ENCODE measurements at places on chromosomes 2 and 18.
A peak's percentile ranks its signal among the peaks of the same experiment; 100 is the strongest.

- no peak for DNase-seq
These were observed 378.4 kb downstream of the LPIN1 start for GRCh38 chr2:12124790-12125189.

DNA sequence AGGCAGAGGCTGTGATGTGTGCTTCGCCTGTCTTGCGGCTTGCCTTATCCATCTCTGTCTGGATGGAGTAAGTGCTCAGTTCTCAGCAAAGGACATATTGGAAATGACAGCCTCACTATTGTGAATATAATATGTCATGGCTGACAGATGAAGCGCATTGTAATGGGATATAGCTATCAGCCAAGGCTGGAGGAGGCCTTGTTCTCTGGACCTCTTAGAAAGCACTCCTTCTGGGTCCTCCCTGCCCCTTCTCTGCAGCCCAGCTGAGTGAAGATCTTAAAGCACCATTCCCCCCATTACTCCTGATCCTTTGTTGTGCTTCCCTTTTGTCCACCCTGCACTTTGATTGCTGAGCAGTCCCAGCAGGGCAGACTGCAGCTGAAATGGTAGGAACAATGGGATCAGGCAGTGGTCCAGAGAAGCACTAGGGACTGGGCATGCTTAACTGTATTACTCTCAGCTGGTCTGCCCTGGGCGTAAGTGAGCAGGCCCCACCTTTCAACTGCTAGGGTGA, 265.3 kb downstream of the SETBP1 start:
- no peak for DNase-seq

- DNase-seq = no peak
These were observed 909 bp downstream of the NFATC1 start for GRCh38 chr18:79396431-79397246.

GRCh38 chr18:49510393-49511115, 23.5 kb upstream of the C18orf32 start:
- no peak for DNase-seq

- no peak for DNase-seq
These were observed 640.2 kb upstream of the SLC39A10 start for GRCh38 chr2:195016841-195017240.

- no peak for DNase-seq
These were observed 32.7 kb downstream of the GLI2 start for GRCh38 chr2:120768112-120769048.

DNA sequence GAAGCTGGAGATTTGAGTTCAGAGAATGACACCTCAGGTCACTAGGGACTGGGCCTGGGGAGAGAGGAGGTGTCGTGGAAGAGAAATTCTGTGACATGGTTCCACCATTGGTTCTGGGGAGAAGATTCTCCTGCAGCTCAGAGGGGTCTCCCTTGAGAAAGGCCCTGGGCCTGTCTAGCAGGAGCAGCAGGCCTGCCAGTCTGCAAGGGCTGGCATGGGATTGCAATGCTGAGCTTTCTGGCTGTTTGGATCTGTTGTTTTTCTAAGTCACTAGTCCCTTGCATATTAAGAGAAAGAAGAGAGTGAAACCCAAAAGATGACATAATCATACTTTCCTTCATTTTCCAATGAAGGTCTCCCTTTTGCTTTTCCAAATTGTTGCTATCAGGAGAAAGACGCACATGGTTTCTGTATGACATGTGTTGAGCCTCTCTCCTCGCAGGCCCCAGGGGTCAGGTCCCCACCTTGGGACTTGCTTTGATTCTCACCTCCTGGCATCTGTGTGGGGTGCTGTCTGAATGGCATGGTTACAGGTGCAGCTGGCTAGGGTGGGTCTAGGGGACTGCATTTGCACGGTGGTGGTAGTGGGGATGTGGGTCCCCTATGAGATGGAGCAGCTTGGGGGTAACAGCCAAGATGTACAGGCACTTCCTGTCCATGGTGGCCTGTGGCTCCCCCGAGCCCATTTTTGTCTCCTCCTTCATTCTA, 117.8 kb downstream of the GLI2 start:
- DNase-seq = no peak

DNA sequence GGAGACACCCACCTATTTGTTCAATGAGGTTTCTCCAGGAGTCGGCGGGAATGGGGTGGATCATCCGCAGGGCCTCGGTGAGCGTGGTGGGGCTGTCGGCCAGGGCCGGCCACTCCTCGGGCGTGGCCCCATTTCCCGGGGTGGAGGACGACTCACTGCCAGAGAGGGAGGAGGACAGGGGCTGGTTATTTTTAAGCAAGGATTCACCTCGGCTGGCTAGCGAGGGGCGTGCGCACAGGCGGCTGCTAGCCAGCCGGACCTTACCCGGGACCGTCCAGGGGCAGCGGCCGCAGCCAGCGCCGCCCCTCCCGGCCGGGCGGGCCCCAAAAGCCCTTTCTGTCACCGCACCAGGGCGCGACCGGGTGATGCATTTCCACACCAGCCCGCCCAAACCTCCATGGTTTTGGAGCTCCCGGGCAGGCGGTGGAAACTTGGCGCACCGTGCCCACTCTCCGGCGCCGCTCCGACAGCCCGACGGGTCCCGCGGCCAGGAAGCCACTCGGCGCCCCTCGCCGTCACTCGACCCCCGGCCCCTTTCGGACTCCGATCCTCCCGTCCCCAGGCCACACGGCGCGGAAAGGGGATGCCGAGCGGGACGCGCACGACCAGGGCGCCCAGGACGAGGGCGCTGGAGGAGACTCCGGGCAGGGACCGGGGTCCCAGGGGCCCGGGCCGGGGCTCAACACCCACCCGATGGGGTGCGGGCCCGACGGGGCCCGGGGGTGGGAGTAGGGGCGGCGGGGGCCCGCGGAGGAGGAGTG, 57.1 kb downstream of the SNORC start:
- DNase-seq = no peak

GRCh38 chr2:4412637-4413187, 709.3 kb downstream of the DCDC2C start:
- no peak for DNase-seq

DNA sequence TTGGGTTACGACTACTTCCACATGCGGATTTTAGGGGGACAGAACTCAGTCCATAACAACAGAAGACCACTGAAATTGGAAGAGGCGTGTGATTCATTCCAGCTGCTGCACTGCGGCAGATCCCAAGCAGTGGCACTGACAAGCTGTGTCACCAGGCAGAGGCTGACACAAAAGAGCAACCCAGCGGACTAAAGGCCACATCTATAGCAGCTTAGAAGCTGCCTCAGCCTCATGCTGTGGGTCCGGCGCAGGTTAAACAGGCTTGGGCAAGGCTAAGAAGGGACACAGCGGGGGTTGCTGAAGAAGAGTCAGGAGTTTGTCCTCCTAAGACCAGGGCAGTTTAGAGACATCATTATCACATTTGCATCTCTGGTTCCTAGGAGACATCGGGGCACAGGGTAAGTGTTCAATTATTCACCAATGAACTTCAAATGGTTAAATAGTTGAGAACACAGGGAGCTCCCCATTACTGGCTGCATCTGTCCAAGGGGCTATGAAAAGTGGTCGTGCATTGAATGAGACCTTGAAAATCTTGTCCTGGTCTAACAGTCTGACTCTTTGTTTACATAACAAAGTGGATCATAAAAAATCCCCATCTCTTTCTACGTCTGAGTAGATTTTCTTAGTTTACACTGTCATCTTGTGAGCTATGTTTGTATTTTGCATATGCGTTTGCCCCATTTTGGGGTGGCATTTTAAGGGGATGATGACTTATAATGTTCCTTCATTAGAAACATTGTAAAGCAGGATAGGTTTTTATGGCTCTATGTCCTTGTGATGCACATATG, 162.3 kb upstream of the TRIB2 start:
- no peak for DNase-seq

- DNase-seq = no peak
These were observed 121.8 kb downstream of the PMAIP1 start for GRCh38 chr18:60021556-60021955.

- DNase-seq = no peak
These were observed 21.7 kb downstream of the BIN1 start for GRCh38 chr2:127085317-127085681.

- no peak for DNase-seq
These were observed 205.7 kb downstream of the CYP26B1 start for GRCh38 chr2:71941726-71942525.

GRCh38 chr18:76350134-76351025, 144.7 kb downstream of the ZNF516 start:
- no peak for DNase-seq

DNA sequence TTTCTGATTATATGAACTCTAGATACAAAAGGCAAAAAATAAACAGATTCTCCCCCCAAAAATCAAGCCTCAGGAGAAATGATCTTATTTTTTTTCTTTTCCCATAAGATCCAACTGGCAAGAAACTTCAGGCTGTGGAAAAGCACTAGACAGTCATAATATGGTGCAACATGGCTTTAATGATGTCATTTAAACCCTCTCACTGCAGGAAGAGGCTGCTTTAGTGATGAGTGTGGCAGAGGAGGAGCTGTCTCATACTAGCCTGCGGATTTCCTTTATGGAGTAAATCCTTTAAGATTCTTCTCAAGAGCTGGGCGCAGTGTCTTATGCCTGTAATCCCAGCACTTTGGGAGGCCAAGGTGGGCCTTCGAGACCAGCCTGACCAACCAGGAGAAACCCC, 83.3 kb upstream of the CD28 start:
- DNase-seq = no peak

DNA sequence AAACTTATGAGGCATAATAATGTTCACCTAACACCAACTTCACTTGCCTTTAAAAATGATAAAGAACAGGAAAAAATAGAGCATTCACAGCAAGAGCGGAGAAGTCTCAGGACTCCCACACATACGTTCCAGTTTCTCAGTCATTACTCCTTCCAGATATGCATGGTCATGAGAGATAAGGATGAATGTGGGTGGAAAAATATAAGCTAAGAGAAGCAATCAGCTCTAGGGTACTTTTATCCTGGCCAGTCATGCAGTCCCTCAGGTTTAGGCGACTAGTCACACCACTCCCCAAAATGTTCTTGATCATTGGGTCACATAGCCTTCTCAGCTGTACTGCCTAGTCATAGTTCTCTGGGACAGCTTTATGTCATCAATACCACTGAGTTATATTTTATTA, 29.2 kb upstream of the CCDC178 start:
- peak; percentile 50 for DNase-seq

- peak; percentile 54 for DNase-seq
These were observed 778 bp downstream of the MFSD2B start for GRCh38 chr2:24010477-24011249.

GRCh38 chr18:77013811-77014521, 118.6 kb downstream of the MBP start:
- no peak for DNase-seq

DNA sequence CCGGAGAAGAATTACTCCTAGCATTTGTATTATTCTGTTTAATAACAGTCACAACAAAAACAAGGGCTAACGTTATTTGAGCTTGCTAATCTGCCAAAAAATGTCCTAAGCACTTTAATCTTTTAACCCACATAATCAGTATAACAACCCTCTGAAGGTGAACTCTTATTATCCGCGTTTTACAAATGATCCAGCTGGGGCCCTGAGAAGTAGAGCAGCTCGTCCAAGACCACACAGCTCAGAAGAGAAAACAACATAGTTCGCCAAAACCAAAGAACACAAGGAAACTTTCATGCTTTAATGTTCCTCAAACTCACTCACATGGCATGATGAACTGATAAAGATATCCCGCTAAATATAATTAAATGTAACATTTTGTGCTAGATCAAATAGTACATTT, 159.7 kb upstream of the ZNF236 start:
- no peak for DNase-seq

DNA sequence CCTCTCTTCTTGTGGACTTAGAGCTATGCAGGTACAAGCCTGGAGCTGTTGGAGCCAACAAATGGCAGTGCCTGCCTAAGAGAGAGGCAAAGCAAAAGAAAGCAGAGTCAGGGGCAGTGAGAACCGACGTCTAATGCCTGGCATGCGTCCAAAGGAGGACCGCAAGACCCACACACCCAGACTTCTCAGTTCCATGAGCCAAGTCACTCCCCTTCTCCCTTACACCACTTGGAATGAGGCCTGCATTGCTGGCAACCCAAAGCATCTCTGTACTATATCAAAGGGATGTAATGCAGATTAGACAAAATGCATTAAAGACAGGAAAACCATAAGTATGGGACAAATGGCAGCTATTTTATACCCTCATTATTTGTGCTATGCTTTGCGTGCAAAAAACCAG, 49.9 kb upstream of the RNU4ATAC start:
- DNase-seq = no peak

DNA sequence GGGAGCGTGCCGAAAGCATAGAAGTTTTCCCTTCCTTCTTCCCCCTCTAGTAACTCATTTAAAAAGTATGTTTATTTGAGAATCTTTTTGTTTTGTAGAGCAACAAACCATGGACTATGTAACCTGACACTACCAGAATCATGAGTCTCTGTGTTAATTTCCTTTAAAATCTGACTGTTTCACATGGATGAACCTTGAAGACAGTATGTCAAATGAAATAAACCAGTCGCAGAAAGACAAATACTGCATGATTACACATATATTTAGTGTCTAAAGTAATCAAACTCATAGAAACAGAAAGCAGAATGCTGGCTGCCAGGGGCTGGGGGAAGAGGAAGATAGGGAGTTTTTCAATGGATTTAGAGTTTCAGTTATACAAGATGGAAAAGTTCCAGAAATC, 32.3 kb downstream of the PTPN2 start:
- DNase-seq = no peak

GRCh38 chr2:168166902-168167510, 80.4 kb downstream of the STK39 start:
- DNase-seq = no peak

DNA sequence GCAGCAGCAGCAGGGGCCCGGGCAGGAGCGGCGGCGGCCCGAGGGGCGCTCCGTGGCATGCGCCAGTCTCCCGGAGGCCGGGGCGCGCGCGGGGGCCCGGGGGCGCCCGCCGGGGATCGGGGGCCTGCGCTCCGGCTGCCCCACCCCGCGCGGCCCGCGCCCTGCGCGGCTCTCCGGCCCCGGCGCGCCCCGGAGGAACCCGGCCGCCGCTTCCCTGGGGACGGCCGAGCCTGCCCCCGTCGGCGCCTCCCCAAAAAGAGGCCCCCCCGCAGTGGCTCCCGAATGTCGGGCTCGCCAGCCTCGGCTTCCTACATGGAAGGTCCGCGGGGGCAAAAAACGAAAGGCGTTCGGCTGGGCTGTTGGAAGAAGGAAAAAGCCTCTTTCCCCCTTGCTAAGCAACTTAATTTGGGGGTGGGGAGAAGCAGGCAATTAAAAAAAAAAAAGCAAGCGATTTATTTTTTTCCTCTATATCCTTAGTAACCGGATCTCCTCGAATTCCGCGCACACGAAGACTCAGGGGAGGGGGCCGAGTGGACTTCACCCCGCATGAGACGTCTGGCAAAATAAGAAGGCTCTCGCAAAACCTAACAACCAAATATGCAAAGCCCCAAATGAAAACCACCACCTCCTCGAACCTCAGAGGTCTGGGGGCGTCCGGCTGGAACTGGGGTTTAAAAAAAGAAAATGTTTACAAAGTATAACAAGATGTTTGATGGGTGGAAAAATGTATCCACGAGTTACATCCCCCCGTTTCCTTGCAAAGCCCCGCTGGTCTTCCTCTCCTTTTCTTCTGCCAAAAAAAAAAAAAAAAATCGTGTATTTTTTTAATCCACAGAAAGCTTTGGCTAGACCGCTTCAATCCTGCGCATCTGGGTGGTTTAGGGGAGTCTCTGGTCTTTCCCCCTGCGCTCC, at the start of gene SMAD7:
Gene SMAD7, minus strand, starts transcription at position 430 of the 912 bp plus-strand sequence. CDS start 541 bp downstream, outside the sequence.
- no peak for DNase-seq

Measured in CMK (cell line).